Neural progenitor cell (in vitro differentiated cells): ENCODE measurements at places on chromosomes 11 and 22. TPM values are rescaled to one million over a fixed set of nuclear protein-coding genes. Genes with fewer than 3 reads are reported as not detected.
A peak's percentile ranks its signal among the peaks of the same experiment; 100 is the strongest.

DNA sequence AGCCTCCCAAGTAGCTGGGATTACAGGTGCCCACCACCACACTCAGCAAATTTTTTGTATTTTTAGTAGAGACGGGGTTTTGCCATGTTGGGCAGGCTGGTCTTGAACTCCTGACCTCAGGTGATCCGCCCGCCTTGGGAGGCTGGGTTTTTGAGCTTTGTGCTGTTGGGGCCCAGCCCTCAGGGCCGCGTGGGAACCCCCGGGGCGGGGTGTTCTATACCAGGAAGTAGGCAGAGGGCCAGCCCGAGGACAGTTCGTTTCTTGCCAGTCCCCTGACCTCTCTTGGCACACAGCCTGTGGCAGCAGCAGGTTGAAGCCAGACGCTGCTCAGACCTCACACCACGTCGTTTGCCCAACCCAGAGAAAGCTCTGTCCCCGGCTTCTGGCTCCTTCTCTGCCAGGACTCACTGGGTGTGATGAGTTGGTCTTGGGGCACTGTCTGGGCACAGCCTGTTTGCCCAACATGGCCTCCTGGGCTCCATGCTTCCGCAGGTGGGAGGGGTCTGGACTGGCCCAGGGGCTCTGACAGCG lies 24.9 kb upstream of the CHKA start:
- H3K4me1 ChIP-seq, result no peaks in the 10 kb centered on the region
- DNase-seq, result no peak
- H3K27ac ChIP-seq, result no peak overlapping the region

GRCh38 chr22:38924347-38924952 lies 33.0 kb upstream of the APOBEC3A start:
- H3K4me1 ChIP-seq, result no peaks in the 10 kb centered on the region
- H3K27me3 ChIP-seq, result peaks cover 26% of the 10 kb centered on the region
- no peak overlapping the region for H3K27ac ChIP-seq
- H3K4me3 ChIP-seq, result no peak overlapping the region
- no peaks in the 10 kb centered on the region for H3K36me3 ChIP-seq
- DNase-seq, result no peak

DNA sequence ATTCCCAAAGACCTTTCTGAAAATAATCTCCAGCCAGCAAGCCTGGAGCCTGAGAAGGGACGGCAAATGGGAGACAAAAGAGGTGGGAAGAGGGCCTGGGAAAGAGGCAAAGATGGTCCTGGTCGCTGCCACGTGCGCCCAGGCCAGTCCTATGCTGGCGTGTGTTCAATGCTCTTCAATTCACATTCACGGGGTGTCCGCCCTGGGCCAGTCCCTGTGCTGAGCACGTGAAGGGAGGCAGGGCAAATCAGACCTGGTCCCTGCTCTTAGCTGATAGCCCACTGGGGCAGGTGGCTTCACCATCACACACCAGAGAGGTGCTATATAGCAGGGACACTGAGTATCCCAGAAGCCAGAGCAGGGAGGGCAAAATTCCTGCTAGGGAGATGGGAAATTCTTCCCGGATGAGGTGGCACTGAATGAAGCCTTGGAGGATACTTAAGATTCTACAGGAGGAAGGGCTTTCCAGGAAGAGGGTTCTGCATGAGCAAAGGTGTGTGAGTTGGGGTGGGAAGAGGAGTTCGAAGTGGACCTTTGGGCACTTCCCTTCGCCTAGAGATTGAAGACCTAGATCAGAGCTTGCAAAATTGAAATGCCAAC lies 148.2 kb downstream of the CHST1 start:
- no peaks in the 10 kb centered on the region for H3K36me3 ChIP-seq
- H3K4me3 ChIP-seq, result no peak overlapping the region
- DNase-seq, result no peak
- no peaks in the 10 kb centered on the region for H3K27me3 ChIP-seq
- H3K4me1 ChIP-seq, result peaks cover 12% of the 10 kb centered on the region

GRCh38 chr22:25375683-25376082 lies 156.2 kb downstream of the CRYBB2 start:
- no peaks in the 10 kb centered on the region for H3K4me1 ChIP-seq
- no peak overlapping the region for H3K4me3 ChIP-seq
- no peaks in the 10 kb centered on the region for H3K36me3 ChIP-seq
- H3K27ac ChIP-seq, result no peak overlapping the region
- DNase-seq, result peak; percentile 52

GRCh38 chr11:66365166-66365565 lies 6.4 kb downstream of the SLC29A2 start:
- no peak for DNase-seq
- H3K4me3 ChIP-seq, result no peak overlapping the region
- no peaks in the 10 kb centered on the region for H3K36me3 ChIP-seq
- H3K4me1 ChIP-seq, result no peaks in the 10 kb centered on the region
- no peaks in the 10 kb centered on the region for H3K27me3 ChIP-seq

- peaks cover 8% of the 10 kb centered on the region for H3K4me1 ChIP-seq
- no peaks in the 10 kb centered on the region for H3K27me3 ChIP-seq
- DNase-seq, result peak; percentile 27
- peaks cover 8% of the 10 kb centered on the region for H3K36me3 ChIP-seq
- no peak overlapping the region for H3K4me3 ChIP-seq
These were observed 70.9 kb upstream of the SORL1-AS1 start for GRCh38 chr11:121523581-121524232.

- DNase-seq, result peak; percentile 70
- H3K27me3 ChIP-seq, result no peaks in the 10 kb centered on the region
- no peak overlapping the region for H3K4me3 ChIP-seq
- no peaks in the 10 kb centered on the region for H3K36me3 ChIP-seq
These were observed 6.1 kb upstream of the CRYBB3 start for GRCh38 chr22:25193548-25193947.

DNA sequence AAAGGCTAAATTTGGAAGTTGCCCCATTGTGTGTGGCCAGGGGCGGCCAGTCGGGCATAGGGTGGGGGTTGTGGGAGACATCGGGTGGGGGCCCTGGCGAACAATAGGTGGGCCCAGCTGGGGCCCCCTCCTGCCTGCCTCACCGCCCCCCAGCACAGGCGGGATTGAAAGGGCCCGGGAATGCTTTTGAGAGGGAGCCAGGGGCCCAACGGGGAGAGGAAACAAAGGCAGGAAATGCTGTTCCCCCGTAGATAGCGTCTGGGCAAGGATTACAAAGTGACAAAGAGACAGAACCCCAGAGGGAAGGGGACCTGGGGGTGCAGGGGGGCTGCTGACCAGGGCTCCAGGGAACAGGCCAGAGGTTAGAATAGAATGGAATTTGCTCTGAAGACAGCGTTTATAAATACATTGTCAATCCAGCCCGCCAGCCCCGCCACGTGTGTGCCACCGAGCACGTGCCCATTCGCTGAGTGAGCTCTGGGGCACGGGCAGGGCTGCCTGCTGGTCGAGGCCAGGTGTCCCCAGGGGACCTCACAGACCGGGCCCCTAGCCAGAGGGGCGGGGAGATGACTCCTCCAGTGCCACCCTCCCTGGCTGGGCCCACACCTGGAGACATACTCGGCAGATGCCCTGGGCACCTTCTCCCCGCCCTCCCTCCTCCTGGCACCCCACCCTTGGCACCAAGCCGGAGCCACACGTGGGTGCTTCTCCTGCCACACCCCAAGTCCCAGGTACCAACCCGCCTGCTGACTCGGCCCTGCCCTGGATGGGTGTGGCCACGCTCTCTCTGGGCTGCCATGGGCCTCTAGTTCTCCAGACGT lies 9.7 kb downstream of the PDGFB start:
- peak; percentile 54 for DNase-seq
- no peak overlapping the region for H3K27ac ChIP-seq
- no peaks in the 10 kb centered on the region for H3K36me3 ChIP-seq
- H3K4me1 ChIP-seq, result peaks cover 40% of the 10 kb centered on the region

DNA sequence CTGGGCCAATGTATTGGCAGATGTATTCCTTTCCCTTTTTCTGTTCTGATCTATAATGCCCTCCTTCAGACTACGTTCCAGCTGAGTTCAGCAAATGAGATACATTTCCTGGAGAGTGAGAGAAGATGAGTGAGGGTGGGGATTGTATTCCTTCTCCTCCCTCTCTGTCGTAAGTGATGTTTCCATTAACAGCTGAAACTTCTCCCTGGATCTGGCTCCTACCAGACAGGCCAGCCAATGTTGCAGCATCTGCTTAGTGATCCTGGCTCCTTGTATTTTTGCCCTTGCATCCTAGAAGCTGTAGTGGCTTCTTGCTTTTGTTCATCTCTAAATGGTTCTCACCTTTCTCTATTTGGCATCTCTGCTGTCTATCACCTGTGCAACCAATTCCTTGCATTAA lies 48.2 kb upstream of the MTMR2 start:
- H3K27me3 ChIP-seq, result no peaks in the 10 kb centered on the region
- no peak overlapping the region for H3K27ac ChIP-seq
- no peaks in the 10 kb centered on the region for H3K4me1 ChIP-seq
- H3K4me3 ChIP-seq, result no peak overlapping the region
- no peak for DNase-seq
- no peaks in the 10 kb centered on the region for H3K36me3 ChIP-seq

DNA sequence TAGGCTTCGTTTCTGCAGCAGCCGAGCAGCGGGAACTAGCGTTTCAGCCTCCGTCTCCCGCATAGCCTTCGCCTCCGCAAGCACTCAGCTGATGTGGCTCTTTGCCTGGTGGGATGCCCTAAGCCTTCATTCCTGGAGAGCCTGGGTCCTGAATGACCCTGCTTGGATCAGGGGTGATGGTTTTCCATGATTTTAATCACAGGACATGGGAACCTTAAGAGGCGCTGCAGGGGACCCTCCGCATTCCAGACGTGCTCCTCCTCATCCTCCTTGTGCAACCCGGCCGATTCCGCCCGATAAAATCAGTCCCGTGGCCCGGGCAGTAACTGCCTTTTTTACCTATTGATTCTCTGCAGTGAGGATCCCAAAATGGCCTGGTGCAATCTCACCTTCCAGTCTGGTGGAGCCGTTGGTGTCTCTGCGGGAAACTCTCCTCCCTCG lies 8.2 kb downstream of the C11orf21 start:
- H3K36me3 ChIP-seq, result no peaks in the 10 kb centered on the region
- peaks cover 63% of the 10 kb centered on the region for H3K27me3 ChIP-seq
- DNase-seq, result peak; percentile 1
- H3K27ac ChIP-seq, result no peak overlapping the region

- no peak overlapping the region for H3K27ac ChIP-seq
- H3K36me3 ChIP-seq, result peaks cover 9% of the 10 kb centered on the region
- H3K4me3 ChIP-seq, result no peak overlapping the region
- DNase-seq, result no peak
- H3K27me3 ChIP-seq, result no peaks in the 10 kb centered on the region
These were observed 27.1 kb downstream of the CWF19L2 start for GRCh38 chr11:107430525-107430924.

- no peaks in the 10 kb centered on the region for H3K36me3 ChIP-seq
- DNase-seq, result no peak
- H3K4me1 ChIP-seq, result peaks cover 15% of the 10 kb centered on the region
- no peak overlapping the region for H3K4me3 ChIP-seq
- H3K27me3 ChIP-seq, result no peaks in the 10 kb centered on the region
- H3K27ac ChIP-seq, result no peak overlapping the region
These were observed 24.2 kb upstream of the TREH start for GRCh38 chr11:118703563-118704106.

DNA sequence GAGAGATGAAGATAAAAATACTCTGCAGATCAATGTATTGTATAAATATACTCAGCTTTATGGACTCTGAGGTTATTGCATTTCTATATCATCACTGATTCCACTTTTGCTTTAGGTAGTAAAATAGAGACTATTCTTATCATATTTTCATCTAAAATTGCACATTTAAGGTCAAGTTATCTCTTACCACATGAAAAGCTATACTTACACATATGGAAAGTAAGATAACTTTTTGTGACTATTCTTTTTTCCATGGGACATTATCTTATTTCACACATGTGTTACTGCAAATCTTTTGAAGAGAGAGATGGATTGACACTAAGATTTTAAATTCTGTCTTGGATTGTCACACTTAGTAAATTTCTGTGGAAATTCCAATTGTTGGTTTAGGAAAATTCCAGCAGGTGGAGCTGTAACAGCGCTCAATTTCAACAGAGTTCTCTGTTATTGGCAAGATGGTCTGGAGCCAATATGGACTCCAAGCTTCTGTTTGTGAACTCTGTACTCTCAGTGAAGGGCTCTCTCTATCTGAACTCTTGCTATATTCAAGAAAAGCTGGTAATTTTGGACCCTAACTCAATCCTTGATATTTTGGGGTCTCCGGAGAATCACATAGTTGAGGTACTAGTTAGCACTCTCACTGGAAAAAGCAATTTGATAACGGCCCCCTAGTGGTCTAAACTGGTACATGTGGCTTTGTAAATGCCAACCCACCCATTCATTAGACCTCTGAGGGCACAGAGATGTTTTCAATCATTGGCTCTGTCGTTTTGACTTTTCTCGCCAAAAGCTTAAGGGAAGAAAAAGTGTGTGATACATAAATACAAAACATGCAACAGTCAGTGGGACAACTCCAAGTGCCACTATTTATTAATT lies 429.7 kb downstream of the ETS1 start:
- DNase-seq, result peak; percentile 80
- H3K36me3 ChIP-seq, result no peaks in the 10 kb centered on the region
- no peak overlapping the region for H3K27ac ChIP-seq
- H3K4me3 ChIP-seq, result no peak overlapping the region
- no peaks in the 10 kb centered on the region for H3K27me3 ChIP-seq

DNA sequence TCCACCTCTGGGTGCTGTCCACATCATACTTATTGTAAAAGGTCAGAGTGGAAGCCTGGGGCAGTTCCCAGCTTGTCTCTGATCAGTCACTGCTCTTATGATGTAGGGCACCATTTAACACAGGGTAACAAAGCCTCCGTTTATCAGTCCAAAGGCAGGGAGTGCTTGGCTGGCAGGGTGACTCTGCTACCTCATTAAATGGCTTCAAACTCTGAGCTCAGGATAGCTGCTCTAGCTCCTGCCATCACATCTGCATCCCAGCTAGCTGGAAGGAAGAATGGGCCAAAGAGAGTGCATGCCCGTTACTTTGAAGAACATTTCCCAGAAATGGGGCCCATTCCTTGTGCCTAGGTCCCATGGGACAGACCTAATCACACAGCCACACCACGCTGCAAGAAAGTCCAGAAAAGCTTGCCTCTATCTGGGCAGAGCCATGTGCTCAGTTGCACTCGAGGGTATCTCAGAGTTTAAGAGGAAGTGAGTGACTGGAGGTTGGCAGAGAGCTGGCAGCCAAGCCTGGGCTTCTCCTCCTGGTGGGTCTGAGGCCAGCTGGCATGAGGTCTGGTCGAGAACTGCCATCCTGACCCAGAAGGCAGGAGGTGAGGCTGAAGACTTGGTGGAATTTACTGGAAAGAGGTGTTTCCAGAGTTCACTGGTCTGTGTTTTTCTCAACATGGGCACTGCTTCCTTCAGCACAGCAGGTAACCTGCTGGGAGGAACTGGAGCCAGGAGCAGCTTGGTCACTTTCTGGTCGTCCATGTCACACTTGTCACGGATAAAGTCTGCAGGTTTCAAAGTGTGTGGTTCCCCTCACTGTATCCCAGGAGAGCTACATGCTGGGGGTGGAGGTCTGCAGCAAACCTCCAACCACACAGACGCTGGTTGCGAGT lies 935.7 kb downstream of the BRD1 start:
- H3K27ac ChIP-seq, result no peak overlapping the region
- no peaks in the 10 kb centered on the region for H3K36me3 ChIP-seq
- H3K4me1 ChIP-seq, result no peaks in the 10 kb centered on the region
- H3K27me3 ChIP-seq, result no peaks in the 10 kb centered on the region
- H3K4me3 ChIP-seq, result no peak overlapping the region

Gene OR6A2
- 0.36 and 0.50 TPM in 2 replicates for total RNA-seq

Gene SLC35E4
- 0.36 and 4.8 TPM in 2 replicates for total RNA-seq

Gene CBLIF
- total RNA-seq, result not detected in 2 replicates
